ENCODE measurements at places on chromosomes 1 and 21. TPM values are rescaled to one million over a fixed set of nuclear protein-coding genes. Genes with fewer than 3 reads are reported as not detected.

GRCh38 chr1:109892561-109893368, 17.9 kb upstream of the CSF1 start:
- no peaks in the 10 kb centered on the region for H3K27me3 ChIP-seq
- DNase-seq = no peak
- peak overlapping the region; percentile 33 for H3K27ac ChIP-seq
- no peaks in the 10 kb centered on the region for H3K4me1 ChIP-seq
- no peak overlapping the region for H3K4me3 ChIP-seq
- no peaks in the 10 kb centered on the region for H3K36me3 ChIP-seq

DNA sequence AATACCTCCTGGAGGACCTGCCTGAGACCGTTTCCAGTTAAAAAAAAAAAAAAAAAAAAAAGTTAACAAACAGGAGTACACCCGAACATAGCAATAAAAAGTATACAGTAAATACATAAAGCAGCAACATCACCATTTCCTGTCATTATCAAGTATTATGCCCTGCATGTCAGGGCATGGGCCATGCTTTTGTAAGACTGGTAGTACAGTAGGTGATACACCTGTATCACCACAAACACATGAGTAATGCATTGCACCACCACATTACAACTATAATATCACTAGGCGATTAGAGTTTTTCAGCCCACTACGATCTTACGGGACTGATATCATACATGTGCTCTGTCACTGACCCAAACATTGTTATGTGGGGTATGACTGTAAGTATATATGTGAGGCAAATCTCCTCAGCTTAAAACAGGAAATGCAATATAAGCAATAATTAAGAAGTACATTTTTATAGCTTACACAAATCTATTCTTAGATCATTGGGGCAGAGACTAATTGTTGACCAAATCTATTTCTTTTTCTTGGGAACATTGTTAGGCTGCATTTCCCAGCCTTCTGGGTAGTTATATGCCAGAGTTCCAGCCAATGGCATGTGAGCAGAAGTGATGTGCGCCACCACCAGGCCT, 98.1 kb downstream of the PLD5 start:
- DNase-seq = no peak
- H3K36me3 ChIP-seq = no peaks in the 10 kb centered on the region
- no peaks in the 10 kb centered on the region for H3K27me3 ChIP-seq
- no peaks in the 10 kb centered on the region for H3K4me1 ChIP-seq
- no peak overlapping the region for H3K27ac ChIP-seq

DNA sequence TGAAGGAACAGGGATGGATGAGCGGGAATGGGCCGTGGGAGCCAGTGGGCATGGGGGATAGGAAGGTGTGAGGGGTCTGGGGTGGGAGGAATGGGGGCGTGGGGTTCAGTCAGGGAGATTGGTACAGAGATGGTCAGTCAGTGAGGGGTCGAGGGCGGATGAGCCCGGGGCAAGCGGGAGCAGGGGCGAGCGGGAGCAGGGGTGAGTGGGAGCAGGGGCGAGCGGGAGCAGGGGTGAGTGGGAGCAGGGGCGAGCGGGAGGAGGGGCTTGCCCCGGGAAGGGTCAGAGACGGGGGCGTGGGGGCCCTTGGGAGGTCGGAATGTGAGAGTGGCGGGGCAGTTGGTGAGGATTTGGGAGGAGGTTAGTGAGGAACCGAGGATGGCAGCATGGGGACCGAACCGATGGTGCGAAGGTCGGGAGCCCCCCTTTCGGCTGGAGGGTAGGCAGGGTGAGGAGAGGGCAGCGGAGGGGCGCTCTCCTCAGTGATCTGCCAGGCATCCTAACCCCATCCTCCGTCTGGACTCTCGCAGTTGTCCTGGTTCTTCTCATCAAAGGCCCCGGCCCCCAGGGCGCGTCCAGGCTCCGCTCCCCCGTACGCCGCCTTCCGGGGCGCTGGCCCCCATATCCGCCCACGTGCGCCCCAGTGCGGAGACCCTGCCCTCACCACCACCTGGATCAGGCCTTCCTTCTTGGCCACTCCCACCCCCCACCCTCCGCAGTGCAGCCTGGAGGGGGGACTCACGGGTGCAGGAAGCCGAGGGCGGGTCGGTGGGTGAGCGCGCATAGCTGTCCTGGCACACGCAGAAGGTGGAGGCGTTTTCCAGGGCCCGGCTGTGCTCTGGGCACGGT, 11.2 kb downstream of the EPHA10 start:
- peak overlapping the region; percentile 69 for H3K4me3 ChIP-seq
- no peak overlapping the region for H3K27ac ChIP-seq
- peaks cover 4% of the 10 kb centered on the region for H3K27me3 ChIP-seq
- H3K4me1 ChIP-seq = no peaks in the 10 kb centered on the region
- H3K36me3 ChIP-seq = no peaks in the 10 kb centered on the region
- no peak for DNase-seq

DNA sequence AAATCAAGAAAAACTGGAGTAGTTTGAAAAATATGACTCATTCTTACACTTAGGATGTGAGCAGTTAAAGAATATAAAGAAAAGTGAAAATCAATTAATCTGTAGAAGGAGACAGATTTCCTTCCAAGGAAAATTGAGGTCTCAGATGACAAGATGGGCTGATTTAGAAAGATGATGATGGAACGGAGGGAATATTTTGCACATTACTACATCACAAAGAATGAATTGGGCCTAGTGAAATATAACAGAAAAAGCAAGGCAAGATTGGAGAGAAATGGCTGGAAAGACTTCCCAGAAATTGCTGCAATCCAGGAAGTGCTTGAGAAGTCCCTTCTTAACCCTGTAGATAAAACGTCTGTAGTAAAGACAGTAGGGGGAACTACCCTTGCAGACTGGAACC, 169.1 kb upstream of the SYT6 start:
- H3K4me1 ChIP-seq = no peaks in the 10 kb centered on the region
- no peak for DNase-seq
- no peak overlapping the region for H3K4me3 ChIP-seq

GRCh38 chr21:19830446-19830845, 1167.8 kb upstream of the NCAM2 start:
- no peak overlapping the region for H3K4me3 ChIP-seq
- DNase-seq = no peak
- H3K36me3 ChIP-seq = no peaks in the 10 kb centered on the region
- H3K27ac ChIP-seq = no peak overlapping the region
- no peaks in the 10 kb centered on the region for H3K4me1 ChIP-seq

- DNase-seq = no peak
- H3K4me3 ChIP-seq = no peak overlapping the region
- H3K36me3 ChIP-seq = no peaks in the 10 kb centered on the region
- H3K27ac ChIP-seq = peak overlapping the region; percentile 83
- peaks cover 15% of the 10 kb centered on the region for H3K4me1 ChIP-seq
These were observed 34.5 kb downstream of the NUAK2 start for GRCh38 chr1:205287076-205287475.

DNA sequence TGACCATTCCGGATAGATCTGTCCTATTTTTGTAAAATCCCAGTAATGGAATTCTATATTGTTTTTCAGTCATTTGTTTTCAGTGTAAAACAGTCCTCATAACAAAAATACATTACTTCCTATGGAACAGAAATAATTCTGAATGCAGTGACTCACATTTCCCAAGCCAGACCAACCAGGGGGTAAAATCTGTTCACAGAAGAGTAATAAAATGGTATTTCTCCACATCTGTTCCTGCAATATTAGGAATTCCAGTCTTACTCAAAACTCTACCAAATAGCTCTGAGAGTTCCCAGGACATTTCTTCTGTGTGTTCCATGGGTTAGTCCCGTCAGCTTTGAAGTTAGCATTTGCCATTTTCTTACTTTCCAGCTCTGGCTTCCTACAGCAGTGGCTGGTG, 2.6 kb upstream of the DDR2 start:
- no peaks in the 10 kb centered on the region for H3K36me3 ChIP-seq
- H3K27ac ChIP-seq = peak overlapping the region; percentile 87
- no peak for DNase-seq
- H3K4me1 ChIP-seq = no peaks in the 10 kb centered on the region

DNA sequence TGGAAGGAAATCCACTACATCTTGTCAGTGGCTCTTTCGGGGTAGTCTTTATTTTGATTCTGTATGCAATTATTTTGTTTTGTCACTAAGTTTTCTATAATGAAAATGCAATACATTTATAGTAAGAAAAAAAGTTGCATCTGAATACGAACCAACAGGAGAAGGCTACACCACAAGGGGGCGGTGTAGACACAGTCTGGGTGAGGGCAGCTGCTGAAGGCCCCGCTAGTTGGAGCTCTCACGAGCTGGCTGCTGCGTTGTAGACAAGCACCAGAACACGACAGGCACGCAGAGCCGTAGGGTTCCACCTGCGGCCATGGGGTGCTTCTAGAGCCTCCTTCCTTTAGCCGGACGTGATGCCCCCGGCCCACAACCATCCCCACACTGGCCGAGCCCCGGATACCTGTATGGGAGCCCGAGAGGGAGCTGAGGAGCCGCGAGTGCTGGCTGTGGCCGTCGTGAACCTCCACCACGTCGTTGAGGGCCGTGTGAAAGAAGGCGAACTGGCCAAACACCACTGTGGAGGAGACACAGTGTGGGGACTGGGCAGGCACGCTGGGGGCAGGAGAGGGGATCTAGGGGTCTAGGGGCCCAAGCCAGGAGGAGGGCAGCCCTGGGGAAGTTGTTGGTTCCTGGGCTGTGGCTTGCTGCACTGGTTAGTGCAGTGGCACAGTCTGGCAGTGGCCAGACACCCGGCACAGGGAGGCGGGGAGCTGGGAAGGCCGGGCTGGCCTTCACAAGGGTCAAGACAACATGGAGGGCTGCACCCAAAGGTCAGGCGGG, 160.8 kb downstream of the ZSCAN20 start:
- no peaks in the 10 kb centered on the region for H3K36me3 ChIP-seq
- H3K4me3 ChIP-seq = no peak overlapping the region
- H3K4me1 ChIP-seq = no peaks in the 10 kb centered on the region
- peak; percentile 91 for DNase-seq
- H3K27ac ChIP-seq = no peak overlapping the region
- no peaks in the 10 kb centered on the region for H3K27me3 ChIP-seq

DNA sequence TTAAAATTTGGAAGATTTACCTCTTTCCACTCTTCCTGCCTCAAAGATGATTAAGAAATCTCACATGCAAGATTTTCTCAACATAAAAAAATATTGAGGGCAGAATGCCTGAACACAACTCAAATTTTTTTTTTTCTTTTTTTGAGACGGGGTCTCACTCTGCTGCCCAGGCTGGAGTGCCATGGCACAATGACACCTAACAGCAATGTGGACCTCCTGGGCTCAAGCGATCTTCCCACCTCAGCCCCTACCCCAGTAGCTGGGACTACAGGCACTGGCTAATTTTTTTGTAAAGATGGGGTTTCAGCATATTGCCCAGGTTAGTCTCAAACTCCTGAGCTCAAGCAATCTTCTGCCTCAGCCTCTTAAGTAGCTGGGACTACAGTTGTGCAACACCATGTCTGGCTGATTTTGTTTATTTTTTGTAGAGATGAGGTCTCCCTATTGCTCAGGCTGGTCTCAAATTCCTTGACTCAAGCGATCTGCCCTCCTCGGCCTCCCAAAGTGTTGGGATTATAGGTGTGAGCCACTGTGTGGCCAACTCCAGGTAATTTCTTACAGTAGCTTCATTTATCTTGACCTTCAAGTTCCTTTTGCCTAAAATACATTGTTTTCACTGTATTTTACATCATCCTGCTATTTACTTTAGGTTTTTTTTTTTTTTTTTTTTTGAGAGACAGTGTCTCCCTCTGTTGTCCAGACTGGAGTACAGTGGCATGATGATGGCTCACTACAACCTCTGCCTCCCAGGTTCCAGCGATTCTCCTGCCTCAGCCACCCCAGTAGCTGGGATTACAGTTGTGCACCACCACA, 10.4 kb downstream of the NUCKS1 start:
- H3K27me3 ChIP-seq = no peaks in the 10 kb centered on the region
- H3K27ac ChIP-seq = no peak overlapping the region
- DNase-seq = no peak
- no peaks in the 10 kb centered on the region for H3K4me1 ChIP-seq

- H3K4me1 ChIP-seq = no peaks in the 10 kb centered on the region
- H3K27ac ChIP-seq = no peak overlapping the region
- H3K27me3 ChIP-seq = no peaks in the 10 kb centered on the region
- H3K4me3 ChIP-seq = no peak overlapping the region
- H3K36me3 ChIP-seq = no peaks in the 10 kb centered on the region
- no peak for DNase-seq
These were observed 70.9 kb upstream of the SAMSN1 start for GRCh38 chr21:14617040-14617393.

DNA sequence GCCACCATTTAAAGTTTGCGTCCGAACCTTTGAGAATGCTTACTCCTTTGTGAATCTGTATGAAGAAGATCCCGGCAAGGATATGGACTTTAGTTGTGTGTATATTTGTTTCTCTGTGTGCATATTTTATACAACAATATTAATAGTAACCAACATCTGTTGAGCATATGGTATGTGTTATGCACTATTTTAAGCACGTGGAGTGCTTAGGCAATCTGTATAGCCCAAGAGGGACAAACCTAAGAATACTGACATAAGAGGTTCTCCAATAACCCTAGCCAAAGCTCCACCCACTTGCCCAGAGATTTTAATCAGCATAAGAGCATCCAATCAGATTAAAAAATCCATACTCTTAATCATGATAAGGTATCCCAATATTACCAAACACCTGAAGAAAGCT, 92.7 kb downstream of the MAB21L3 start:
- no peaks in the 10 kb centered on the region for H3K4me1 ChIP-seq
- no peaks in the 10 kb centered on the region for H3K36me3 ChIP-seq
- no peak for DNase-seq
- H3K27ac ChIP-seq = peak overlapping the region; percentile 68
- no peaks in the 10 kb centered on the region for H3K27me3 ChIP-seq

- no peaks in the 10 kb centered on the region for H3K27me3 ChIP-seq
- no peak overlapping the region for H3K4me3 ChIP-seq
- H3K27ac ChIP-seq = peak overlapping the region; percentile 62
- H3K36me3 ChIP-seq = no peaks in the 10 kb centered on the region
- H3K4me1 ChIP-seq = peaks cover 12% of the 10 kb centered on the region
These were observed 4.6 kb upstream of the SLC6A9 start for GRCh38 chr1:44035726-44036408.

DNA sequence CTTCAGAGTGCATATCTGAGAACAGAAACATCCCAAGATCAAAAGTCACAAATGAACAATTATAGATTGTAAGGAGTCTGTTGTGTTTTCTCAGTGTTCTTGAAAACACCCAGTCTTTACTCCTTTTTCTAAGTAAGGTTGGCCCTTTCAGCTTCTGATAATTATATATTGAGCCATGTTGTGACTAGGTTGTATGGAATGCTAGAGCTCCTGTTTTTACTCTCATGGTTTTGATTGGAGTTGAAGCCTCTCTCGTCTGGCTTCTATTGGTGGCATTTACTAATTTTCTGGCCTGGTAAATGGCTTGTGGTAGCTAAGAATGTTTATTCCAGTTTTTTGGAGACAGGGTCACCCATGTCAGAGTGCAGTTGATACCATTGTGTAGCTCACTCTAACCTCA, 84.7 kb downstream of the NDUFS5 start:
- H3K4me3 ChIP-seq = no peak overlapping the region
- H3K27me3 ChIP-seq = no peaks in the 10 kb centered on the region
- H3K27ac ChIP-seq = peak overlapping the region; percentile 76
- H3K4me1 ChIP-seq = peaks cover 8% of the 10 kb centered on the region
- no peak for DNase-seq
- no peaks in the 10 kb centered on the region for H3K36me3 ChIP-seq

GRCh38 chr1:22500471-22500870, 48.8 kb downstream of the ZBTB40 start:
- H3K4me3 ChIP-seq = no peak overlapping the region
- no peak for DNase-seq
- H3K27ac ChIP-seq = no peak overlapping the region
- H3K27me3 ChIP-seq = no peaks in the 10 kb centered on the region
- no peaks in the 10 kb centered on the region for H3K36me3 ChIP-seq

The UQCRHL gene
- 0.66 TPM for total RNA-seq

The ACTL8 gene
- not detected for total RNA-seq

Measured in breast epithelium (tissue), 4 donors.